ENCODE measurements at places on chromosomes 3 and 15.

- DNase-seq, result no peak
These were observed 71.5 kb upstream of the MEX3B start for GRCh38 chr15:82117296-82117695.

DNA sequence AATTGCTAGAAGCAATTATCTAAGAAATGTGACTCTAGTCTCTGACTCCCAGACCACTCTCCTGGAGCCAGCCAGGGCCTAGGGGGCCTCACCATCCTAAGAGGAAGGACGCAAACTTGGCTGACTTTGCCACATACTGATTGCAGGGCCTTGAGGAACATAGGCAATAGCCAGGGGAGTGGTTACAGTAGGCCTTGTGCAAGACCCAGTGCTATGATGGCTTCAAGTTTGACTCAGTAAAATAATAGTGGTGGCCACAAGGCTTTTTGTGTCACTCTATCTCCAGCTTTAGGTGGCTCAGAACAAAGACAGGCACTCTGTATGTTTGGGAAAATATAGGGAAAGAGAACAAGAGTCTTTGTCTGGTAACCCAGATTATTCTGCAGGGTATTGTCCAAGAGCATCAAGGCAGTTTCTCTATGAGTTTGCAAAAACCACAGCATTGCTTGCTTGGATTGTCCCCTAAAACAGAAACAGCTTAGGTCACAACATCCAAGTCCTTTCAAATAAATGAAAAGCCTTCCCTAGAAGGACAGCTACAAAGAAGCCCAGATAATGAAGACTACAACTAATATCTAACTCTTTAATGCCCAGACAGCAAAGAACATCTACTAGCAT is 631.5 kb downstream of the PYDC2 start:
- DNase-seq, result no peak

- DNase-seq, result no peak
These were observed 180.9 kb upstream of the TLE3 start for GRCh38 chr15:70278644-70279043.

DNA sequence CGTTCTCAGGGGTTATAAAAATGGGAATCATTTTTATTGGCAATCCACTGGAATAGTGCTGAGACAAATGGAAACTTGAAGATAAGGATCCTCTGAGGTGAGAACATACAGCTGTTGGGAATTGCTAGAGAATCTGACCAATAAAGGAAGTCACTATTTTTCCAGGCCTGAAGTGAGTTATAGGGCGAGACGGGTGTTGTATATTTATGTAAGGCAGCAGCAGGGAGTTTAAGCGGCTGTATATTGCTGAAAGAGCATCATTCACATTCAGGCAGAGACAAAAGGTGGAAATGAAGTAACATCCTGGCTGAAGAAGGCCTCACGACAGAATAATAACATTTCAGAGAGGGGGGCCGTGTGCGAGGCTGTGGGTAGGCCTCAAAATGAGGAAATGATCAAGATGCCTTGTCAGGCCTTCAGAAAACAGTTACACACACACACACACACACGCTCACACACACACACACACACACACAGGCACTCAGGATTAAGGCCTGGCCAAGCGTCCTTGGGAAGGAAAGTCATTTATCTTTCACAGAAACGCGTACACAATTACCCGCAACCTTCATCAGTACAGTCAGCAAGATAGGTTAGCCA is 964.9 kb upstream of the NR2F2 start:
- no peak for DNase-seq

DNA sequence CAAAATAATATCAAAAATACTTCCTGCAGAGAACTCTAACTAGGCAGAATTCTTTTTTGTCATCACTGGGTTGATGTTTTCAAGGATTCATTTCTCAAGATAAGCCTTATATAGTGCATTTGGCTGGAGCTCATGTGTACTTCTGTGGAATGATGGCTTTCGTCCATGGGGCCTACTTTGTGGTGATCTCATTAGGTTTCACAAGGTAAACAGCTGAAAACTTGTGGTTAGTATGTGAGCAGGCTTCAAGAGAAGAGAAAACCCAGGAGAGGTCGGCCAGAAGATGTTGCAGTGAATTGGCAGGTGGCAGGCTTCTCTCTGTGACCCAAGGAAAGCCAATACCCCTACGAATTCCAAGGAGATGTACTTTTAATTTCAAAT is 121.4 kb upstream of the PHLDB2 start:
- no peak for DNase-seq
